ENCODE measurements at places on chromosomes 2 and 18. TPM values are rescaled to one million over a fixed set of nuclear protein-coding genes. Genes with fewer than 3 reads are reported as not detected.

DNA sequence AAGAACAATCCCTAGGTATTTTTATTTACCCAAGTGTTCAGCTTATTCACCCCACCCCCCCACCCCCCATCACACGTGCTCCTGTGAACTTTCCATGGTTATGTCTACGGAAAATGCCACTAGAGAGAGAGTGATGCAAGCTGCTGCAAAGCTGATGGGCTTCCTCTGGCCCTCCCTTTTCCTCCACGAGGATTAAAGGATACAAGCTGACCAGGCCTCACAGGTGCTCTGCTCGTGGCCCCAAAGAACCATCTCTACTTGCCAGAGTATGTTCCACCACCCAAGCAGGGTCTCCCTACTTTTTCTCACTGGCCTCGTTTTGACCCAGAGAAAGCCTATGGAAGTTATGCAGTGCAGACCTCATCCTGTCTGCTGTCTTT, 342.6 kb downstream of the CELF4 start:
- H3K27ac ChIP-seq: no peak overlapping the region
- H3K27me3 ChIP-seq: no peaks in the 10 kb centered on the region
- H3K4me3 ChIP-seq: no peak overlapping the region
- DNase-seq: no peak
- H3K36me3 ChIP-seq: no peaks in the 10 kb centered on the region
- H3K4me1 ChIP-seq: no peaks in the 10 kb centered on the region

GRCh38 chr2:111897630-111897923, 830 bp upstream of the MERTK start:
- no peaks in the 10 kb centered on the region for H3K27me3 ChIP-seq
- H3K4me3 ChIP-seq: peak overlapping the region; percentile 86
- H3K4me1 ChIP-seq: no peaks in the 10 kb centered on the region
- no peak overlapping the region for H3K27ac ChIP-seq
- DNase-seq: no peak
- no peaks in the 10 kb centered on the region for H3K36me3 ChIP-seq

The RPRM gene
- not detected for total RNA-seq

The FBXO15 gene
- not detected for total RNA-seq

GRCh38 chr2:68404164-68404563, 39.1 kb downstream of the PLEK start:
- H3K27ac ChIP-seq: no peak overlapping the region
- H3K4me1 ChIP-seq: no peaks in the 10 kb centered on the region
- no peaks in the 10 kb centered on the region for H3K36me3 ChIP-seq
- DNase-seq: no peak
- no peaks in the 10 kb centered on the region for H3K27me3 ChIP-seq

DNA sequence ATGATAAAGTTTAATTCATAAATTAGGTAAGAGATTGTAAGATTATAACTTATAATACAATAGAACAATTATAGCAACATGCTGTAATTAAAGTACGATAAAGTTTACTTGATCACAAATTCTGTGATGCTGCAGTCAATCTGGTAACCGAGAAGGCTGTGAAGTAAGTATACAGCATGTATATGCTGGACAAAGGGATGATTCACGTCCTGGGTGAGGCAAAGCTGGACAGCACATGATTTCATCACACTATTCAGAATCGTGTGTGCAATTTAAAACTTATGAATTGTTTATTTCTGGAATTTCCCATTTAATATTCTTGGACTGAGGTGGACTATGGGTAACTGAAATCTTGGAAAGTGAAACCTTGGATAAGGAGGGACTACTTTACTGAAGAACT, 522.2 kb upstream of the CNTNAP5 start:
- no peak overlapping the region for H3K4me3 ChIP-seq
- no peaks in the 10 kb centered on the region for H3K27me3 ChIP-seq
- no peaks in the 10 kb centered on the region for H3K4me1 ChIP-seq

DNA sequence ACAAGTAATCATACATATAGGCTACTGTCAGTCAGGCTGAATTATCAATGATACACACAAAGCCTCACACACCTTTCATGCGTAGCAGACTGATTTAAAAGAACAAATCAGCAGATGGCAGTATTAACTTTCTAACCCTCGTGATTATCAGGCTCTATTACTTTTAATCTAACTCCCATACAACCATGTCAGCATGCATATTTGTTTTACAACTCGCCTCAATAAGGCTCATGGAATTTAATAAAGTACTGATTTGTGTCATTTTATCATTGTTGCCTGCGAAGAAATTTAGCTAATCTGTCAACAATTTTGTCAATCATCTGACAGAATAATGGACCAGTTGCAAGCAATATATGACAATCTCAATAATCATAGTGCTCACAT, 82.8 kb downstream of the SLC25A12 start:
- H3K4me1 ChIP-seq: peaks cover 2% of the 10 kb centered on the region
- no peak overlapping the region for H3K4me3 ChIP-seq
- H3K36me3 ChIP-seq: peaks cover 6% of the 10 kb centered on the region
- no peak for DNase-seq

GRCh38 chr2:191171286-191171685, 20.5 kb upstream of the STAT4 start:
- H3K4me3 ChIP-seq: no peak overlapping the region
- no peaks in the 10 kb centered on the region for H3K27me3 ChIP-seq
- peaks cover 7% of the 10 kb centered on the region for H3K4me1 ChIP-seq
- no peaks in the 10 kb centered on the region for H3K36me3 ChIP-seq
- no peak for DNase-seq

GRCh38 chr18:50114448-50114847, 80.5 kb downstream of the MYO5B start:
- no peak for DNase-seq
- H3K4me3 ChIP-seq: no peak overlapping the region
- H3K27ac ChIP-seq: no peak overlapping the region
- H3K4me1 ChIP-seq: no peaks in the 10 kb centered on the region
- H3K36me3 ChIP-seq: no peaks in the 10 kb centered on the region

The FAHD2B gene
- 4.8 TPM for total RNA-seq

DNA sequence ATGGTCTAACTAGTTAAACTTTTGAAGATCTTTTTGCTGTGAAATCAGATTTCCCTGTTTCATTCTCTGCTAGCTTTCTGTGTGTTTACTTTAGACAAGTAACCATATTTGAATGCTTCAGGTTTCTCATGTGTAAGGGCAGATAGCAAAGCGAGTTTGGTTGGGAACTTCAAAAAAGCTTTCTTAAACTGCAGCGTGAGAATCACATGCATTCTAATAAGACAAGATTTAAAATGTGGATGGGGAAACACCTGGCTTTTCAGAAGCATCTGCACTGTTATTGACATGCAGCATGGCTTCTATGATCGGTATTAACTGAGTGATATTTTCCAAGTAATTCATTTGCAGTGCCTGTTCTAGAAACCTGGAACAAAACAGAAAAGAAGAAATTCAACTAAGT, 119.3 kb downstream of the ABCA12 start:
- H3K36me3 ChIP-seq: no peaks in the 10 kb centered on the region
- H3K27ac ChIP-seq: no peak overlapping the region
- no peaks in the 10 kb centered on the region for H3K27me3 ChIP-seq
- H3K4me1 ChIP-seq: no peaks in the 10 kb centered on the region

- no peaks in the 10 kb centered on the region for H3K36me3 ChIP-seq
- DNase-seq: no peak
- H3K4me3 ChIP-seq: no peak overlapping the region
Measured at GRCh38 chr2:119482481-119483394, 41.5 kb downstream of the SCTR start.

DNA sequence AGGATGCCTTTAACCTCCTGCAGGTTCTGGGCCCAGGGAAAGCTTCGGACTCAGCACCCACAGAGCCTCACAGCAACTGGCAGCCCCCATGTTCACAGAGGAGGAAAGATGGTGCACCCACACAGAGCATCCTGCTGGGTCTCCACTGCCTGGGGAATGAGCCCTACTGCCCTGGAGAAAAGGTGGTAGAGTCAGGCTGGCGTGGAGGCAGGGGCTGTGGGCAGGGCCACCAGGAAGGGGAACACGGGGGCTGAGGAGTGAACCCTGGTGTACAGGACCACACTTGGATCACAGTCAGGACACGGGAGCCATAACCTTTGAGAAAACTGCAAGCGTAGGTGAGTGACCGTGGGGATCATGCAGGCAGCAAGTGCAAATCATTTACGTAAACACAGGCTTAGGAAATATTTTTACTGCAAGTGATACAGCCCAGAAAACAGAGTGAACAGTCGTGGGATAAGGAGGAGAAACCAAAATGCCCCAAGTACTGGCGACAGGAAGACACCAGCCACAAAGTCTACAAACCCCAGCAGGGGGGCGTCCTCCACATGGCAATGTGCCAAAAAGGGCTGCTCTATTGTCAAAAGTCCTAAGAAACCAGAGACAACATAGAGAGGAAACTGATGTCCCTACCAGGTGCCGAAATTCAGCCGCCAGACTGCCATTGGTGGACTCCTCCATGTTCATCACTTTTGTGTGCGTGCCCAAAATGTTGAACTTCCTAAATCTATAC, 27.6 kb downstream of the STAT1 start:
- H3K27ac ChIP-seq: no peak overlapping the region
- no peak overlapping the region for H3K4me3 ChIP-seq
- H3K4me1 ChIP-seq: peaks cover 29% of the 10 kb centered on the region
- peaks cover 96% of the 10 kb centered on the region for H3K36me3 ChIP-seq
- DNase-seq: peak; percentile 82

GRCh38 chr18:63831080-63831788, 56.0 kb downstream of the SERPINB7 start:
- H3K4me1 ChIP-seq: no peaks in the 10 kb centered on the region
- no peak for DNase-seq
- no peak overlapping the region for H3K27ac ChIP-seq
- no peak overlapping the region for H3K4me3 ChIP-seq
- no peaks in the 10 kb centered on the region for H3K27me3 ChIP-seq

- no peak overlapping the region for H3K4me3 ChIP-seq
- no peaks in the 10 kb centered on the region for H3K36me3 ChIP-seq
- DNase-seq: no peak
- no peaks in the 10 kb centered on the region for H3K27me3 ChIP-seq
- H3K4me1 ChIP-seq: no peaks in the 10 kb centered on the region
Measured at GRCh38 chr18:76889091-76889699, 66.8 kb downstream of the ZNF236 start.

DNA sequence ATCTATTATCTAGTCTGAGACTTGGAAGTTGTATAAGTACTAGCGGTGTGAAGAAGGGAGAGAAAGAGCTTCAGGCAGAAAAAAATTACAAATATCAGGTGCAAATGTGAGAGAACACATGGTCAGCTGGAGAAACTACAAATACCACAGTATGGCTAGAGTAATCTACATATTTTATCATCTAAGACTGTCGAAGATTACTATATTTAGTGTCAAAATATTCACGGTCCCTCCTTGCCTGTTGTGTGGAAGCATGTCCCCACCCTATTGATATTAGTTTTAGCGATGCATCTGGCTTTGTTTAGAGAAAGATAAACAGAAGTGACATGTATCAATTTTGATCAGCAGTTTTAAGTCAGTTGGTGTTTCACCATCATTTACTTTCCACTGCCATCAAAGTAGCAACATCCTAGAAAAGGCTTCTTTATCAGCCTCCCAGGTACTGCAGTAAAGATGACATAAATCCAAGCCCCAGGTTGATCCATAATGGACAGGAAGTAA, 90.5 kb upstream of the ITGA4 start:
- DNase-seq: no peak
- peaks cover 18% of the 10 kb centered on the region for H3K4me1 ChIP-seq
- no peaks in the 10 kb centered on the region for H3K27me3 ChIP-seq
- H3K4me3 ChIP-seq: no peak overlapping the region

- DNase-seq: no peak
- no peaks in the 10 kb centered on the region for H3K4me1 ChIP-seq
- no peak overlapping the region for H3K4me3 ChIP-seq
- no peaks in the 10 kb centered on the region for H3K36me3 ChIP-seq
- no peak overlapping the region for H3K27ac ChIP-seq
Measured at GRCh38 chr2:1162246-1162645, 211.6 kb downstream of the SNTG2 start.

DNA sequence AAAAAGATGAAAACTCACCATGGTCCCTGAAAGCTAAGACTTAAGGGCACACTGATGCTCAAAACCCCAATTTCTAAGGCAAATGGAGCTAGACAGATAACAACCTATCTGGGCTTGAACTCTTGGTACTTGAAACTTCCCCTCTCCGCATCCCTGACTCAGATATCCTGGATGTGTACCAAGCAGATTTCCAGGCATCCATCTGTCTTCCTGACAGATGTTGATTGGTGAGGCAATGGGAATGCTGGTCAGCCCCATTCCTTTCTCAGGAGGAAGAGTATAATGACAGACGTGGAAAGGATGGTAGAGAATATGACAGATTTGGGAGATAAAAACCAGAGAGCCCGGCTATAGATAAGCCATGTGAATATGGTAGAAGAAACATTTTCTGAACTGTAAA, 69.2 kb downstream of the ADD2 start:
- no peak overlapping the region for H3K27ac ChIP-seq
- H3K4me3 ChIP-seq: no peak overlapping the region

The RGPD4 gene
- 0.05 TPM for total RNA-seq

DNA sequence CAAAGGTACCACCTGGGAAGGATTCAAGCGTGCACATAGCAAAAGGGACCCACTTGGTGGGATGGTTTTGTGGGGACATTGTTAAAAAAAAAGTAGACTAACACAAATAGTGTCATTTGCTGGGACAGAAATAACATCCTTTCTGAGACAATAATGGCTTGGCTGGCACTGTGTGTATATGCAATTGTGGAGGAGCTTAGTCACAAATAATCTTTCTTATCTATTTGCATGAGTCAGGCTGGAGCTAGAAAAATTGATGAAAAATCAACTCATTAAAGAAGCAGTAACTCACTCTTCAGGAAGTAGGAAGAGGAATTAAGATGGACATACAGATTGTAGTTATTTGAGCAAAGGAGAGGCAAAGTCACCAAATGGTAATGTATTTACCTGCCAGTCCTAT, 29.5 kb upstream of the ITGB6 start:
- no peaks in the 10 kb centered on the region for H3K27me3 ChIP-seq
- H3K27ac ChIP-seq: peak overlapping the region; percentile 58
- H3K36me3 ChIP-seq: no peaks in the 10 kb centered on the region
- H3K4me3 ChIP-seq: no peak overlapping the region
- H3K4me1 ChIP-seq: peaks cover 52% of the 10 kb centered on the region
- DNase-seq: no peak

DNA sequence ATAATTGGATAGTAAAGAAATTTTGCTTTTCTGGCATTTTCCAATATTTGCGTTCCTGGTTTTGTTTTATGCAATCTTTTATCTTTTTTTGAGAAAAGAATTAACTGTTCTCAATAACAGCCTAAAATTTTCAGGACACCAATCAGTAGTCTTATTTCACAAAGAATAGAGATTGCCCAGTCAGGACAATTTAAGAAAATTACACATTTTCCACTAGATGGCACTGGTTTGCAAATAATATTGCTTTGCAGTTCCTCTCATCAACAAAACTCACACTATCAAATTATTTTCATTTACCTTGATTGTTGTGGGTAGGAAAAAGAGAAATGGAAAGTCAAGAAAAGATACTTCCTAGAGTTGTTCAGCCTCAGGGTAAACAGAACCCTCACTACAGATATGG, 2.4 kb upstream of the RBM45 start:
- H3K4me1 ChIP-seq: peaks cover 7% of the 10 kb centered on the region
- no peaks in the 10 kb centered on the region for H3K36me3 ChIP-seq
- H3K4me3 ChIP-seq: no peak overlapping the region
- H3K27ac ChIP-seq: no peak overlapping the region
- no peaks in the 10 kb centered on the region for H3K27me3 ChIP-seq

Data from SJCRH30 (cell line).